ENCODE measurements at places on chromosomes 12 and 14.
A peak's percentile ranks its signal among the peaks of the same experiment; 100 is the strongest.

DNA sequence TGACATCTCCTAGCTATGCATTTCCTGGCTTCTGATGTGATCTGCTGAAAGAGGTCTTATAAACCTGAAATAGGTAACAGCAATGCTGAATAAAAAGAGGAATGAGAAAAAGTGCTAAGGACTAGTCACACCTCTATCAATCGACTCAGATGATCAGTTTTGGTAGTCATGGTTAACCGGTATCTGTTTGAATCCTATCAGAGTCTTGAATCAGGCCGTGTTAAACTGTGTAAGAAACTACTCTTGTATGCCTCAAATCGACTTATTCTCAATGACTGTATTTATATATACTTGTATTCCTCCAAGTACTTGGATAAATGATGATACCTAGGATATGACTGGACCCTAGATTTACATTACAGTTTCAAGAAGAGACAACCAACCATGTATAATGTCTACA is 10.8 kb upstream of the ISM2 start:
- no peak for DNase-seq

DNA sequence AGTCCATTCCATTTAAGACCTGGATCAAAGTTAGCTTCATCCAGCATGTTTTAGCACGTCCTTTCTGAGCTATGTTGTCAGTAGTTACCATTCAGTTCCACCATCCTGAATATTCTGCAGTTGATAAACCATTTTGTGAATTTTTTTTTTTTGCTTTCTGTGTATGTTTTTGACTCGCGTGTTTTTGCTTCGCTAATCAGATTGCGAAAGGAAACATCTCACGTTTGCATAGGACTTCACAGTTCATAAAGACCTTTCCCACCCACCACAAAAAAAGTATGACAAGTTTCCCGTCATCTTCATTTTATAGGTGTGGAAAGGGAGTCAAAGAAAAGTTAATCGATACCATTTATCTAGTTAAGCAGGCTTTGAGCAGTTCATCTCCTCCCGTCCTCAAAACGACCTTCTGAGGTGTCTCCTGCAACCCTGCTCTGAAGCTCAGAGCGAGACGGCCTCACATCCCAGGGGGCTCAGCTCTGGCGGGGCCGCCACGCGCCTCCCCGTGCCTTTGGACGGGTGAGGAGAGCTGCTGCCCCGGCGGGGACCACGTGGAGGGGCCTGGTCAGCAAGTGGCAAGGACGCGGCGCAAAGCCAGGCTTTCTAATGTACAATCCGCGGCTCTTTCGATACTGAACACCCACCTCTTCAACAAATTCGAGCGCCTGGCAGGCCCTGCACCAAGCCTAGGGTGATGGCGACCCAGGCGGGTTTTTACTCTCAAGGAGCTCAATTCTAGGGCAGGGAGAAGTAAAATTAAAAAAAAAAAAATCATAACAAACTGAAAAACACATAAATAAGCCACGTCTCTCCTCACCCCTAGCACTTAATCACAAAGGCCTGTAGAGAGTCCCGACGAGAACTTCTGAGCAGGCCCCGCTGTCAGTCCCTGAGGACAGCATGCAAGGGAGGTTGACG is 988 bp upstream of the TMEM263 start:
- peak; percentile 43 for DNase-seq

GRCh38 chr14:56809270-56810146 is 771 bp downstream of the OTX2 start:
- no peak for DNase-seq

DNA sequence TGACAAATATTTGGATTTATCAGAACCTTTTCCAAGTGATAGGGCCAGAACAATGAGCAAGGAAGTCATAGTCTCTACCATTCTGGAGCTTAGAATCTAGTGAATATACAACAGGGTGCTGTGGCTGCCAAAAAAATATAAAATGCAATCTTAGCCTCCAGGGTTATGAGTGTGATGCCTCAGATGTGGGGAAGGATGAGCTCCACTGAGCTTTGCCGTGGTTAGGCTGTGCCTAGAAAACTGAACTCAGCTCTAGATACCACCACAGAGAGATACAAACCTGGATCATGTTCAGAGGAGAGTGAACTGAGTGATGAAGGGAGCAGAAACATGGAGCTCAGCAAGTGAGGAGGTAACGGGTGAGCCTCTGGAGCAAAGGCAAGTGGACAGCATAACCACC is 138.1 kb upstream of the HIF1A start:
- DNase-seq = no peak

GRCh38 chr12:4482936-4483335 is 37.3 kb upstream of the FGF6 start:
- no peak for DNase-seq

DNA sequence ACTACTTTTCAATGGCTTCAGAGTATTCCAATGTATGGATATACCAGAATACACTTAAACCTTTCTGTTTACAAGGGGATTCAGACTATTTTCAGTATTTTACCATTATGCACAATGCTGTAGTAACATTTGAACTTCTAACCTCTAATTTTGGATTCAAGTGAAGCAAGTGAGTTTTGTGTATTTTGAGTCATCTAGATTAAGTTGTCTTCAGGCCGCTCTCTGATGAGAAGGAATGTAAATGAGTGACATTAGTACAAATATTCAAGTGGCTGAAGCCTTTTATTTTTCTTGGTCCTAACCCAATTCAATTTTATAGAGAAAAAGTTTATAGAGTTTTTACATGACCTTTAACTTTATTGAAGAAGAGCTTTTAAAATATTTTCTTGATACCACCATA is 125.6 kb downstream of the PDE3A start:
- no peak for DNase-seq

Measured in G401 (cell line).